CD8-positive, alpha-beta memory T cell (primary cell): ENCODE measurements at places on chromosomes 16 and 17.

DNA sequence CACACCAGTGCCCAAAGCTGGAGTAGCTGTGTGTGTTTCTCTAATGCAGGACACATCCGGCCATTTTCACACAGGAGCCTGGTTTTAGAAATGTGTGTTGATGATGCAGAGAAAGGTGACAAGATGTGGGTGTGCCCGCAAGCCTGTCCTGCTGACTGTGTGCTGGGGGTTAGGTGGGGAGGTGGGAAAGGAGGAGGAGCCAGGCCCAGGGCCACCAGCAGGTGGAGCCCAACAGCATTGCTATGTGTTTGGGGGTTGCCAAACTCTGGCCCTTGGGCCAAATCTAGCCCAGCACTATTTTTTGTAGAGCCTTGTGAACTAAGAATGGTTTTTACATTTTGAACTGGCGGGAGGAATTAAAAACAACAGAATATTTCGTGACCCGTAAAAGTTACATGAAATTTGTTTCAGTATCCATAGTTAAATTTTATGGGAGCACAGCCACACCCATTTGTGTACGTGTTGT is 61.7 kb upstream of the LGALS9 start:
- DNase-seq, result no peak

GRCh38 chr17:62617894-62618472 is 9.5 kb upstream of the MRC2 start:
- no peak for DNase-seq

GRCh38 chr17:27573971-27574525 is 56.9 kb upstream of the LGALS9 start:
- no peak for DNase-seq

- peak; percentile 39 for DNase-seq
Measured at GRCh38 chr16:89363621-89364393, 126.6 kb downstream of the ANKRD11 start.

GRCh38 chr17:69864462-69864861 is 210.6 kb upstream of the KCNJ16 start:
- no peak for DNase-seq

- DNase-seq, result no peak
Measured at GRCh38 chr17:9488556-9488955, 87.1 kb downstream of the STX8 start.

DNA sequence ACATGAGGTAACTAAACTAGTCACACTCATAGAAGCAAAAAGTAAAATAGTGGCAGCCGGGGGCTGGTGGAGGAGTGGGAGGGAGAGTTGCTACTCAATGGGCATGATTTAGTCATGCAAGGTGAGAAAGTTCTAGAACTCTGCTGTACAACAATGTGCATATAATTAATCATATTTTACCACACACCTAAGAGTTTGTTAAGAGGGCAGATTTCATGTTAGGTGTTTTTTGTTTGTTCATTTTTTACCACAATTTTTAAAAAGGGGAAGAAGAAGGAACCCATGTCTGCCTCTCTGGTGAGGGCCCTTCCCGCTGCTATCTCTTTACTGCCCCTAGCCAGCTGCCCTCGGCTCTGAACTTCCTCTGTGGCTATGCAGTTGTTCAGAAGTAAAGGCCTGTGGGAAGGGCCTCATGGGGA is 11.2 kb downstream of the CD300LB start:
- DNase-seq, result no peak

- no peak for DNase-seq
Measured at GRCh38 chr17:18108401-18109312, at the start of gene MYO15A. Gene MYO15A (plus strand): TSS chr17:18108756. CDS start chr17:18118801, 10,045 bp downstream.
